ENCODE measurements at places on chromosomes 5 and 9. TPM values are rescaled to one million over a fixed set of nuclear protein-coding genes. Genes with fewer than 3 reads are reported as not detected.

The P4HA2 gene
- total RNA-seq, result 49.5 TPM

The PCDHGA8 gene
- 0.09 TPM for total RNA-seq

The DNAJC21 gene
- 69.6 TPM for total RNA-seq

The UBE2QL1 gene
- 0.77 TPM for total RNA-seq

All from activated CD4-positive, alpha-beta T cell treated with anti-CD3 and anti-CD28 coated beads, Interleukin-2, amount 10 ng/mL, durations not matched to agents 24 days and 14 days (primary cell).